Ecto neural progenitor cell (in vitro differentiated cells): ENCODE measurements at places on chromosomes 7 and 10.

DNA sequence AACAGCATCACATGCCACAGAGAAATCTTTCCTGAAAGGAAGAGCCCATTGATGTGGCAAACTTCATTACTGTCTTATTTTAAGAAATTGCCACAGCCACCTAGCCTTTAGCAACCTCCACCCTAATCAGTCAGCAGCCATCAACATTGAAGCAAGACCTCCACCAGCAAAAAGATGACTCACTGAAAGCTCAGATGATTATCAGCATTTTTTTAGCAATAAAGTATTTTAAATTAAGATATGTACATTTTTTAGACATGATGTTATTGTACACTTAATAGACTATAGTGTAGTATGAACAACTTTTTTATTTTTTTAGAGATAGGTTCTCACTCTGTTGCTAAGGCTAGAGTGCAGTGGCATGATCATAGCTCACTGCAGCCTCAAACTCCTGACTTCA lies 14.8 kb downstream of the STEAP1B start:
- DNase-seq = no peak

GRCh38 chr10:98569853-98570252 lies 123.1 kb upstream of the HPS1 start:
- no peak for DNase-seq

GRCh38 chr7:155053002-155053401 lies 17.1 kb upstream of the HTR5A start:
- DNase-seq = no peak

DNA sequence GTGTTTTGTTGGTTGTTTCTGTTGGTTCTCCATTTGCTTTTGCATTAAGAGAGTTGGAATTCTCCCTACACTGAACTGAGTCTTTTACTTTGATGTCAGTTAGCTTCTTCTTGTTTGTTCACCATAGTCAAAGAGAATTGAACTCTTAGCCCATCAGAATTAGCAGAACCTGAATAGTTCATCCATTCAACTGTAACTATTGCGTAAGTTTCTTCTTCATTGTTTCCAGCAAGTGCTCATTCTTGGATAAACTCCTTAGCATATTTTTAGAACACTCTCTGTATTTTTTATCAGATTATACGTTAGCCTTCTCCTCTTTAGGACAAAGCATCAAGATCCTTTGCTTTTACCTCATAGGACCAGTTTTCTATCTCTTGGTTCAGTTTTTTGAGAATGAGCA lies 128.4 kb upstream of the RAB11FIP2 start:
- no peak for DNase-seq

DNA sequence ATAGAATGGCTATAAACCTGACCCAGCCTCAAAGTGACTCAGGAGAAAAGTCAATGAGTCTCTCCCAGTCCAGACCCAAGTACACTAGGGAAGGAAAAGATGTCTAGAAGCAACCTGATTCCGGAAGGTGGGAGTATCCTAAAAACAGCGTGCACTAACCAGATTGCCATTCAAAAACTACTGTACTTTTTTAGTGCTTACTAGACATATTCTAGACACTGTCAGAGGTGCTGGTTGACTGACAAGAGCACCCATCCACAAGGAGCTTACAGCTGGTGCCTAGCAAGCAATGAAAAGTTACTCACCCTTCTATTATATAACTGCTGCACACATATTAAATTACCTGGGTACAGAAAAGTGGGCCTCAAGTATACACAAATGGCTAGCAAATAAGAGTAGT lies 81.0 kb downstream of the SIRT1 start:
- DNase-seq = no peak

DNA sequence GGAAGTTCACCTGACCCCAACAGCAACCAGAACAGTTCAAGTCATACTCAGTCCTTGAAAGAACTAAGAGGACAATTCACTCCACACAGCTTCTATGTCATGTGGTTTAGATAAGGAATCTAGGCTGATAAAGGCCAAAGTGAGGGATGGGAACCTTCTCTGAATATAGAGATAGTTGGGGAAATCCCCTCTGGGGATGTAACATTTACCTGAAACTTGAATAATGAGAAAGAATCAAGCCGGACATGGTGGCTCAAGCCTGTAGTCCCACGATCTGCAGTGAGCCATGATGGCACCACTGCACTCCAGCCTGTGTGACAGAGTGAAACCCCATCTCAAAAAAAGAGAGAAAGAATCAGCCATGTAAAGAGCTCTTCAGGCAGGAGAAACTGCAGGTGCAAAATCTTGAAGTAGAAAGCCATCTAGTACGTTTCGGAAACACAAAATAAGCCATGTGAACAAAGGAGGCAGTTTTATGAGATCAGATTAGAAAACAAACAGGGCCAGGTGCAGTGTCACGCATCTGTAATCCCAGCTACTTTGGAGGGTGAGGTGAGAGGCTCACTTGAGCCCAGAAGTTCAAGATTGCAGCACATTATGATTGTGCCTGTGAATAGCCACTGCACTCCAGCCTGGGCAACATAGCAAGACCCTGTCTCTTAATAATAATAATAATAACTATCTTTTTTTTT lies 4.5 kb upstream of the DNMBP start:
- DNase-seq = no peak

DNA sequence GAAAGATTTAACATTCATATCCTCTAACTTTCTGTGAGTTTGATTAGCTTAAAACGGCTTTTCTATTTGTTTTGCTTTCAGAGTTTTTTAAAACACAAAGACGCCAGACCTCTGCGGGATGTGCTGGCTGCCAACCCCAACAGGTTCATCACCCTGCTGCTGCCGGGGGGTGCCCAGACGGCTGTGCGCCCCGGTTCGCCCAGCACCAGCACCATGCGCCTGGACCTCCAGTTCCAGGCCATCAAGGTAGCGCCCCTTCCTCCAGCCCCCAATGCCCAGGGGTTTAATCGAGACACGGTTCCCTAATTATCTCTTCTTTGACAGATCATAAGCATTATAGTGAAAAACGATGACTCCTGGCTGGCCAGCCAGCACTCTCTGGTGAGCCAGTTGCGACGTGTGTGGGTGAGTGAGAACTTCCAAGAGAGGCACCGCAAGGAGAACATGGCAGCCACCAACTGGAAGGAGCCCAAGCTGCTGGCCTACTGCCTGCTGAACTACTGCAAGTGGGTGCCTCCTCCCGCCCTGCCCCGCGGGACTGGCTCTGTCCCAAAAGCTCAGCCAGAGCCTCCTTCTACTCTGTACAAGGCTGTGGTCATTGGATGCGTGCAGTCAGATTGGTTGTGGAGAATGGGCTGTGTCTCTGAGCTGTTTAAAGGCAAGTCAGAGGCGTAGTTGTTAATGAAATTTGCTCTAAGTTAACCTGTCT lies 71.2 kb downstream of the TRRAP start:
- no peak for DNase-seq

- DNase-seq = peak; percentile 63
Observed at GRCh38 chr10:97731346-97732051, 5.4 kb upstream of the ZFYVE27 start.

DNA sequence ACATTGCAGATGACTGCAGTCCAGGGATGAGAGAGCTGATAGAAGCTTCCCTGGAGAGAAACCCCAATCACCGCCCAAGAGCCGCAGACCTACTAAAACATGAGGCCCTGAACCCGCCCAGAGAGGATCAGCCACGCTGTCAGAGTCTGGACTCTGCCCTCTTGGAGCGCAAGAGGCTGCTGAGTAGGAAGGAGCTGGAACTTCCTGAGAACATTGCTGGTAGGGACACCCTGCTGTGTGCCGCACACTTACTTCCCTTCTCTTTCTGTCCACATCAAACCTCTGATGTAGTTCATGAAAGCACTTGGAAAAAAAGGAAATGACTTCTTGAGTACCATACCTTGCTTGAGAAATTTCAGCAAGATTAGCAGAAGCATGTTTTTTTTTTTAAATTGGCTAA lies 25.3 kb downstream of the MAP3K8 start:
- no peak for DNase-seq
